ENCODE measurements at places on chromosomes 4 and X.

- DNase-seq = no peak
These were observed 111.7 kb downstream of the GALNTL6 start for GRCh38 chr4:171924746-171925376.

DNA sequence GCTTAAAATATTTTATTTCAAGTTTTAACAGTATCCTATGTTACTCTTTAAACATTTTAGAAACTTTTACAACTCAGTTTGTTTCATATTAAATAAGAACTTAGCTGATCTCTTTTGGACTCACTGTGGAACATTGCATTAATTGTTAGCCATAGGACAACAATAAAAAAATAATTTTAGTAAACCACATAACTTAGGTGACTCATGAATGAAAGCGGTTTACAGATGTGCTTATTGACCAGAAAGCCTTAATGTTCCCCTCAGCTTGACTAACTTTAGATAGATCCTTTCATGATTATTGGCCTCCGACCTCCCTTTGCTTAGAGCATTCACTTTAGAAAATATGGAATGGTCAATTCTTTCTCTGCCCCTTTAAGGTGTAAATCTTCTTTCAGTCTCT lies 783.5 kb upstream of the MAGEB2 start:
- DNase-seq = no peak

DNA sequence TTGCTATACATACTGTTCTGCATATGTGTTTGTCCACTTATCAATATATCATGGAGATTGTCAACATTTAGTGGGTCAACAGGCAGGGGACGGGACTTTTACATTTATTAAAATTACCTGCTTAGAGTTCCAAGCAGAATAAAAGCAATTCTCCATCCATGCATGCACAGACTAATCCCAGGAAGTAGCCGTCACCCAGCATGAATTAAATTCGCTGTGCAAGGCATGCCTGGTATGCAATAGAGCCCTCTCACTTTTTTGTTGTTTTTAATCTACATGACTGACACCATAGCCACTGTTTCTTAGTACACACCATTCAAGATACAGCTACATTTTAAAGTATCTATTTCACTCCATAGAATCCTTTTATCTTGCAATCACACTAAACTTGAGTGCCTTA lies 108.9 kb downstream of the USP46 start:
- DNase-seq = no peak

- DNase-seq = no peak
These were observed 25.9 kb upstream of the CLDN24 start for GRCh38 chr4:183348136-183348535.

GRCh38 chr4:103136671-103137445 lies 37.2 kb upstream of the BDH2 start:
- DNase-seq = no peak

DNA sequence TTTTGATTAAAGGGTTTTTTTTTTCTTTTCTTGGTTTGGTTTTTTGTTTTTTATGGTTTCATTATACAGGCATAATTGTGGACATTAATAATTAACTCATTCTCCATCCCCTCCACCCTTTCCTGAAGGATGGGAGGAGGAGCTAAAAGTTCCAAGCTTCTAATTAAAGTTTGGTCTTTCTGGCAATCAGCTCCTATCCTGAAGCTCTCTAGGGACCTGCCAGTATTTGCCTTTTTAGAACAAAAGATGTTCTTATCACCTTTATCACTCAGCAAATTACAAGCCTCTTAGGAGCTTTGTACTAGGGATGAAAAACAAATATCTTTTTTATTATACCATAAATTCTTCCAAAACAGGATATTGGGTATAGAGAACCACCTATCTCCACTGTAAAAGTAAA lies 589.8 kb downstream of the PDHA2 start:
- no peak for DNase-seq

DNA sequence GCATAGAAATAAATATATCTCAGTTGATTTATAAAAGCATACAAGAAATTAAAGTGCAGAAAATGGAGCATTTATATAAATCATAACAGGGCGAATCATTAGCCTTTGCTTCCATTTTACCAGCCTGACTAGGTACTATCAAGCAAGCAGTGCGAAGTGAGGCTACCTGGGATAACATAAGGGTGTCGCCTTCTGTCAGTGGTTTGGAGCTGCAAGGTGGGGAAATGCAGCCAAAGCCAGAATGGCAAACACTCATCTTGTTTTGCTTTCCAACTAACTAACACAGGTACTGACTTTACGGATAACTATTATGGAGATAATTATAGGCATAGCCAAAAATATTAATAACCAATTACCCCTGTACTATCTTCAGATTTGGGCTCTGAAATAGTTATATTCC lies 1459.8 kb downstream of the RAPGEF2 start:
- no peak for DNase-seq

DNA sequence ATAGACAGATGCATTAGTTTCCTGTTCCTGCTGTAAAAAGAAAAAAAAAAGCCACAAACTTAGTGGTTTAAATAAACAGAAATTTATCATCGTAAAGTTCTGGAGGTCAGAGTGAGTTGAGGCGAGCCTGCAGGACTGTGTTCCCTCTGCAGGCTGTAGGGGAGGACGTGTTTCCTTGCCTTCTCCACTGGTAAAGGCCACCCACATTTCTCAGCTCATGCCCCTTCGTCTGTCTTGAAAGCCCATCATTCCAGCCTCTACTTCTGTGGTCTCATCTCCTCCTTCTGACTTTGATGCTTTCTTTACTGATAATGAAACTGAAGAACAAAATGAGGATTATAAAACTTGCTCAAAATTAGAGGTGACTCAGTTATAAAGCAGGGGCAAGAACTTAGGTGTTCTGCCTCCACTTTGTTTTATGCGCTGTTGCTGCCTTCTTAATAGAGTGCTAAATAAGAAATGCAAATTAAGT lies 143.0 kb downstream of the STIM2 start:
- no peak for DNase-seq

- DNase-seq = no peak
These were observed 59.8 kb upstream of the LGI2 start for GRCh38 chr4:25090516-25090915.

GRCh38 chr4:6526671-6527091 lies 48.3 kb upstream of the MAN2B2 start:
- no peak for DNase-seq

DNA sequence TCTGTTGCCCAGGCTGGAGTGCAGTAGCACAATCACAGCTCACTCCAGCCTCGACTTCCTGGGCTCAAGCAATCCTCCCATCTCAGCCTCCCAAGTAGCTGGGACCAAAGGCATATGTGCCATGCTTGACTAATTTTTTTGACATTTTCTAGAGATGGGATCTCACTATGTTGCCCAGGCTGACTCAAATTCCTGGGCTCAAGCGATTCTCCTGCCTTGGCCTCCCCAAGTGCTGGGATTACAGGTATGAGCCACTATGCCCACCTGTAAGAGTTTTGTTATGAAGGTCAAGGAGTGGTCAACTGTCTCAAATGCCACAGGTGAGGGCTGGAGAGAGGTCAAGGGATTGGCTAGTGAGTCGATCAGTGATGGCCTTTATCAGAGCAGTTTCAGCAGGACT lies 32.5 kb downstream of the TMEM150C start:
- DNase-seq = no peak

DNA sequence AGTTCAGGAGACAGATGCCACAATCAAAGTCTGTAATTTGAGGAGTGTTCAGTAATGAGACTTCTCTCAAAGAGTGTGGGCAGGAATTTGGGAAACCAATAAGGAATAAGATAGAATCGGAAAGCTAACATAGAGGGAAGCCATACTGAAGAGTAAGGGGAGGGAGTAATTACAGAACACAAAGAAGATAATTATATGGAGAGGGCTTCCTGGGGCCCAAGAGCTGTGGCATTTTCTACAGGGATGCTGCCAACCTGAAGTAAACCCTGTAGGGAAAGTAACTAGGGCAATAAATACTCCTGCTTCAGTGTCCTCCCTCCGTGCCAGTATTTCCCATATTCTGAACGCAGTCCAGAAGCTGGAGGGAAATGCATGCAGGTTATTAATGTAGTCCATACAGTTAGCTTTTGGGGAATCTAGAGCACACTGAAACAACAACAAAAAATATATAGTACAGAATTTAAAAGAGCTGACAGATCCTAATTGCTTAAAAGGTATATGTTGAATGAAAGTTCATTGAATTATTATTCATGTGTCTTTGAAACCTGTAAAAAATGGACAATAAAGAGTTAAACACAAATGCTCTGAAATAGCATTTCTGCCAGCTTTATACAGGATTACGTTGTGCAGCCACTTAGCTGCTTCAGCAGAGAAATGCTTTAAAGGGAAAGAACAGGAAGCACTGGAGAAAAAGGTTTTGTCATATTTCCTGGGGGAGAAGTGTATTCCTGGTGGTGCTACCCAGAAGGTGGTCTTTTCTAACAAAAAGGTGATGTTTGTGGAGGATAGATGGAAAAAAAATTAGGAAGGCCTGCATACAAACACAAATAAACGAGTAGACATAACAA lies 48.0 kb downstream of the CXXC4 start:
- no peak for DNase-seq

DNA sequence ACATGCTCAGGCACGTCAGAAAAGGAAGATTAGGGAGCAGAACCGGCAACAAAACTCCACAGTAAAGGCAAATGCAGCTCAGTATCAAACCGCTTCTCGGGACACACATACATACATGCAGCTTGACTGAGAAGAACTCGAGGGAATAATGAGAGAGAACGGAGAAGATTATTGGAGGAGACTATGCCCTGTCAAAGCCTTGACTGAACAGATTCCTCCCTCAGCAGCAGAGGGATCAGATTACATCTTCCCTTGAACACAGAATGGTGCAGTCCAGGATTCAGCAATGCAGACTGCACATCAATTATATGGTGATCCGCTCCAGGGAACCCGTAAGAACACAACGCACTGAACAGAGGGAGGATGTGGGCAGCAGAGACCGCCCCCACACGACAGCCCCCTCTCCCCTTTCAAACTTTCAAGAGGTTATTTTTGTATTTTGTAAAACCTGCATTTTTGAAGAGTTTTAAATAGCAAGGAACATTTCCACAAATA lies 183.2 kb downstream of the FBXW7 start:
- no peak for DNase-seq

- DNase-seq = no peak
These were observed 71.6 kb upstream of the LEF1 start for GRCh38 chr4:108240366-108240765.

DNA sequence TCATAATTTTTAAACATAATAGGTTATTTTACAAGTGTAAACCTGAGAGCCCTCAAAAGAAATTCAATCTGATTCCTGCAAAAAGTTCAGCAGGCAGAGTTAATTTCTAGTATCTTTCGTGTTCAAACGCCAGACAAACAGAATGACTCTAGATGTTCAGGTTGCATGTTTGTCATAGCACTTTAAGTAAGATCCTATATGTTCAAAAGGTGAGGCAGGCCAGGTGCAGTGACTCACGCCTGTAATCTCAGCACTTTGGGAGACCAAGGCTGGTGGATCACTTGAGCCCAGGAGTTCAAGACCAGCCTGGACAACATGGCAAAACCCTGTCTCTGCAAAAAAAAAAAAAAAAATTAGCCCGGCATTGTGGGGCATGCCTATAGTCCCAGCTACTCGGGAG lies 1.1 kb upstream of the RASSF6 start:
- DNase-seq = no peak

DNA sequence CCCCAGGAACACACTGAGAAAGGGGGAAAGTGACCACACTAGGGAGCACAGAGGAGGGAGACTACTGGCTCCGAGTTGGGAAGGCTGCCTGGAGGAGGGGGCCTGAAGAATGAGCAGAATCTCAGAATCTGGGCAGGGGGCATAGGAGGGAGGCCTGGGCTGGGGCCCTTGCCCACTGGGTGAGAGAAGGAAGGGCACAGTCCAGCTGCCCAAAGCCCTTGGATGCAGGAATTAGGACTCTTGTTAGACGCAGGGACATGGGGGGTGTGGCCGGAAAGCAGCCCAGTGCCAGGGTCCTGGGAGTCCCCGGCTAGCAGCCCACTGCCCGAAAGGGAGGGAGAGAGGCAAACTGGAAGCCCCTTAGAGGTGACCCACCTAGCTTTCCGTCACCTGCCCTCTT lies 1.9 kb upstream of the DUSP9 start:
- DNase-seq = no peak

DNA sequence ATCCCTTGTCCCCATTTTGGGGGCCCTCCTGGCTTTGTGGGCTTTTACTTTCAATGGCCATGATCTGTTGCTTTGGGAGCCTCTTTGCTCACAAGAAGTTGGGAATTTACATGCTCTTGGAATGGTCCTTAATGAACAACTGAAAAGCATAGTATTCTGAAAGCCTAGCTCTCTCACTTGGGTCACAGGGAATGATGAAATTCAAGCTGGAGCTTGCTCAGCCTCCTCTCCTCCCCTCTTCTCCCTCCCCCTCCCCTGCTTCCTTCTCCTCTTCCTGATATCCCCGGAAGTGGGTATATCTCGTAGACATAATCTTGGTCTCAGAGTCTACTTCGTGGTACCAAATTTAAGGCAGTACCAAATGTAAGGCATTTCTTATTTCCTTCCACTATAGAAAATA lies 400.6 kb upstream of the NR3C2 start:
- DNase-seq = no peak

DNA sequence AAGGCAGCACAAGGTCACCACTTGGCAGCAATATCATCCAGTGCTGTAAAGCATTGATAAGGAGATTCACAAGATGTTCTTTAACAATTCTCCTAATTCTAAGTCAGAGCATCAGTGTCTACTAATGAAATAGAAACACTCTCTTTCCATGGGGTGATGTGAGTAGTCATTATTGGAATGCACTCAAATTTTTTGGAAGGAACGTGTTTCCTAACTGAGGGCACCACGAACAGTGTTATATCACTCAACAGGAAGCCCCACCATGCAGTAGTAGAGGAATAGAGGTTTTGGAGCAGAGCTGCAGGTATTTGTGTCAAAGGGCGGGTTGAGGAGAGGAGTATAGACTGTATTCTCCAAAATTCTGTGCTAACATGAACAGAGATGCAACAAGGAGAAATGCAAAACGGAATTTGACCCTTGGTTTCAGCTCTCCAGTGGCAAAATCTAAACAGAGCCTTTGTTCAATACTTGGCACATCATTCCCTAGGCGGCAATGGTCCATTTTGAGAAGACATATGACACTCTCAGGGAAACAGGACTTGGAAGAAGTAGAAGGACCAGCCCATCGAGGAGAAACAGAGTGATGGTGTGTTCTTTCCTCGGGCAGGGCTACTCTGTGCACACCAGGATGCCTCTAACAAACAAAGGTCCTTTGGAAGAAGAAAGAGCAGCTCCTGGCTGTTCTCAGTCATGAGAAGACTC lies 98.9 kb downstream of the CPEB2 start:
- no peak for DNase-seq

DNA sequence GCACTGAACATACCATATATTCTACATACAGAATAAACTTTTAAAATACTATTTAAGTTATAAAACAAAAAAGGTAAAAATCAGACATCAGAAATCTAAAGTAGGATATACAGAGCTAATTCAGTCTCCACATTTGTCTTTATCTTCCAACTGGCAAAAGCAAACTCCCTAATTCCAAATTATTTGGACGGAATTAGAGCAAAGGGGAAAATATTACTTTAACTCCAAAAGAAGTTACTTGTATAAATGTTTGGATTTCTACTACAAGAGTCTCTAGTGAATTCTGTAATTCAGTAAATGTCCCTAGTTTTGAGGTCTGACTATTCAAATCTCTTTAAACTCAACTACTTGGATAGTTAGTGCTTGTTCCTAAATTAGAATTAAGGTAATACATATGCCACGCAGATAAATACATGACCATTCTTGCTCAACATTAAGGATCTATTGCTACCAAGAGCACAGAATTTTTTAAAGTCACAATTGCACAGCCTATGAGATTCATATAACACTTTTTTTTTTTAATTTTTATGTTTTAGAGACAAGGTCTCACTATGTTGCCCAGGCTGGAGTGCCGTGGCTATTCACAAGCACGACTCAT lies 7.3 kb downstream of the ZNF280C start:
- no peak for DNase-seq
